ENCODE measurements at places on chromosomes 3 and 15.
A peak's percentile ranks its signal among the peaks of the same experiment; 100 is the strongest.

DNA sequence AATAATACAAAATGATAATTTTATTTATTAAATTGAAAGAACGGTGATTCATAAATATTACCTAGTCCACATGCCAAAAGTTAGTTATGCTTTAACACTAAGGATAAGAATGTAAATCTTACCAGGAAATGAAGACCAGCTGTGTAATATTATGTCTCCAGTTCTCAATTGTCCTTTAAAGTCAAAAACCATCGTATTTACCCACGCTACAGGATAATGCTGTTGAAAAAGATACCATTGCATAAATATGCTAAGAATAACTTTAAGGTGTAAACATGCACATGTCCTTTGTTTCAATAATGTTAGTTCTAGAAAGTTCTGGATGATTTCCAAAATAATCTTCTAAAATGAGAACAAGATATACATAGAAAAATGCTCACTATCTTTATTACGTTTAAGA, 103.5 kb downstream of the FAIM start:
- DNase-seq = no peak

DNA sequence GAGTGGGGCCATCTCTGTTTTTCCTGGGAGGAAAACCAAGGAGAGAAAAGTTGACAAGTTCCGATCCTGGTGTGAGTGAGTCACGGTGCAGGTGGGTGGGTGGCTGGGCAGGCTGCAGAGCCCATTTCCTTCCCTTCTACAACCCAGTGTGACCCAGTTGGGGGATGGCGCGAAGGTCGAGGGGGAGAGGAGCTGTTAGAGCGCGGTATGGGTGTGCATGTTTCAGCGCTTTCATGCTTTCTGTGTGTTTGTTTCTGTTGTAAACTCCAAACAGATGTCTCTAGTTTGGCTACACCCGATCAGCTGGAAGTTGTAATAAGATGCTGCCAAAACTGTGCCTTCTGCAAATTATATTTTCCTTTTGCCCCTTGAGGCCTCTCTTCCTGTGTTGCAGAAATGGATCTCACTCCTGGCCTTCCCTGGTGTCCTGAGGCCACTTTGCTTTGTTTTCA, 3.8 kb downstream of the FAM43A start:
- peak; percentile 43 for DNase-seq

DNA sequence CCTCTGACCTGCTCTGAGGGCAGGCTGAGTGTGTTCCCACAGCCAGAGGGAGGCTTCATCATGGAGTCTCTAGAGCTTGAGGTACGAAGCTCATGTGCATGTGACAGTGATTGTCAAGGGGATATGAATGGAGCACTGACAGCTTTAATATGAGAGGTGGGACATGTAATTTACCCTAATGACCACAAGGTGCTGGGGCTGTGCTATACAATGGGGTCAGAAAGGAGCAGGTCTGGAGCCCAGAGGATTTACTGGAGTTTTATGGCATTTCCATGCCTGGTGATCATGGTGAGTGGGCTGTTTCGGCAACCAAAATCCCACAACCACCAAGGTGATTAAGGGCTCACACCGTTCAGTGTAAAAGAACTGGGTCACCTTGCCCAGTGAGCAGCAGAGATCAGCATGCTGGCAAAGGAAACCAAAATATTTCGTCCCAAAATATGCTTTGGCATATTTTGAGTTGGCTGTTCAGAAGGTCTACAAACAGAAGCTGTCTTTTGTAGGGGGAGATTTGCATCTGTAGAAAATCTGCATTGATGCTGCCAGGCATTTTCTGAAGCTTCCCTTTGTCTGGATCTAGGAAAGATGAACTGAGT, 40.1 kb upstream of the RASGRF1 start:
- DNase-seq = no peak

GRCh38 chr3:47117807-47118364, 46.0 kb downstream of the SETD2 start:
- DNase-seq = no peak

- no peak for DNase-seq
Observed at GRCh38 chr15:101047301-101047781, 128.2 kb downstream of the LRRK1 start.

DNA sequence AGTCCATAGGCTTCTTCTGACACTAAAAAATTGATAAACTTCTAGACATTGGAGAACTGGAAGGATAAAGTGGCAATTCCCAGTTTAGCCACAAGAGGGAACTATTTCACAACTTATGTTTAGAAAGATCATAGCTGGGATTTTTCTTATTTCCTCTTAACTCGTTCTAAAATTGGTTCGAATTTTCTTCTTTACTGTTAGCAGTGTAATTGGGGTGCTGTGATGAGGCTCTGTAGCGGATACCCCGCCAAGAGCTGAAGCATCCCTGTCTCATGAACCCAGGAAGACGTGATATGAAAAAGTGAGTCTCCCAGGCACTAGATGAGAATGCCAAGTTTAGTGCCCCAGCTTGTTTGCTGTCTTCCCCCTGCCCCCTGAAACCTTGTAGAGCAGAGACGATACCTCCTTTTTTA, 85.1 kb downstream of the PDCD6IP start:
- DNase-seq = no peak

GRCh38 chr3:144341471-144341870, 369.8 kb downstream of the DIPK2A start:
- no peak for DNase-seq

DNA sequence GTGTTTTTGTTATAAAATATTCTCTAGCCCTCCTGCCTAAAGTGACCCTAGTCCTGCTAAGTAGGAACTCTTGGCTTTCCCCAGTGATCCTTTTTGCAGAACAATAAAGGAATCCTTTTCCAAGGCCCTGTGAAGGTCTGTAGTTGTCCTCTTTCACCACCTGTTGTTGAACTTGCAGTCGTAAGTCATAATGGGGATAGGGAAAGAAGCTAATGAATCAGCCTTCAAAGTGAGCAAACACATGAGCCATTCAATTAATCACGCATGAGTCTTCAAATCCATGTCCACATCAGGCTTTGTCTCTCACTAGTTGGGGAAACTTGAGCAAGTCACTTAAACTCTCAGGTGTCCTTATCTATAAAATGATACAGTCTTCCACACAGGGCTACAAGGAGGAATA, 27.6 kb downstream of the ZNF860 start:
- no peak for DNase-seq

GRCh38 chr15:67968564-67968963, 85.6 kb upstream of the PIAS1 start:
- DNase-seq = no peak

DNA sequence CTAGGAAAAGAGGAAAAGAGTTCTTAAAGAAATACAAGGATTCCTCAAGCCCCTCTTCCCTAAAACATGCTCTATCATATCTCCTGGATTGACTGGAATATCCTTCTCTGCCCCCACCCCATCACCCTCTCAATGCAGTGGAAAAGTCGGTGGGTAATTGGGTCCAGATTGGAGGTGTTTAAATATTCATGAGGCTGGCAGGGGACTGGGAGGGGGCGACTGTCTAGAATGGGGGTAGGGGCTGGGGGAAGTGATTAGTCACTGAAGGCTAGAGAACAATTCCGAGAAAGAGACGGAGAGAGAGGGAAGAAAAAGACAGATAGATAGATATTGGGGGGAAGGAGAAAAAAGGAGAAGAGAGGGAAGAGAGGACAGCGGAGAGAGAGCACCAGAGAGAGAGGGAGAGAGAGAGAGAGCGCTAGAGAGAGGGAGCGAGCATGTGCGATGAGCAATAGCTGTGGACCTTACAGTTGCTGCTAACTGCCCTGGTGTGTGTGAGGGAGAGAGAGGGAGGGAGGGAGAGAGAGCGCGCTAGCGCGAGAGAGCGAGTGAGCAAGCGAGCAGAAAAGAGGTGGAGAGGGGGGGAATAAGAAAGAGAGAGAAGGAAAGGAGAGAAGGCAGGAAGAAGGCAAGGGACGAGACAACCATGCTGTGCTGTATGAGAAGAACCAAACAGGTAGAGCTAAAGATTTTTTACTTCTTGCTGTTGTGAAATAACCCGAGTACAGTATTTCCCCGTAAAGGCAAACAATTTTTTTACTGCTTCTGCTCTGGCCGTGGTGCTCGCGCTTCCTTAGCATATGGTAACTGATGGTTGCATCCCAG, at the start of gene GAP43:
TSS of gene GAP43 (plus strand) at position 467 of the 825 bp plus-strand sequence. CDS start at position 647, 180 bp downstream.
- no peak for DNase-seq

GRCh38 chr3:58023531-58023930, 15.3 kb downstream of the FLNB start:
- DNase-seq = no peak

DNA sequence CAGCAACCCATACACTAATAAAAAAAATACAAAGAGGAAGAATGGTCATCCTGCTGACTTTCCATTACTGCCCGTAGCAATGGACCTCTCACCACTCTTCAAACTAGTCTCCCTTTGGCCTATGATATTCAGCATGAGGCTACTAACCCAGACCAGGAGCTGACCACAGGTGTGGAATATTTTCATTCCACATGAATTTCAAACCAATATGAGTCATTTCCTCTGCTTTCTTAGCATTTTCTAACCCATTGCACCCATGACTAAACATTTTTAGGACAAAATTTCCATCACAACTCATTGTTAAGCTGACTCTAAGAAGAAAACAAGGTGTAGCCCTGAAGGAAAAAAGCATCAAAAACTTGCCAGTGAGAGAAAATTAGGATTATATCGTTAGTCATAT, 34.0 kb upstream of the ZPLD1 start:
- no peak for DNase-seq

DNA sequence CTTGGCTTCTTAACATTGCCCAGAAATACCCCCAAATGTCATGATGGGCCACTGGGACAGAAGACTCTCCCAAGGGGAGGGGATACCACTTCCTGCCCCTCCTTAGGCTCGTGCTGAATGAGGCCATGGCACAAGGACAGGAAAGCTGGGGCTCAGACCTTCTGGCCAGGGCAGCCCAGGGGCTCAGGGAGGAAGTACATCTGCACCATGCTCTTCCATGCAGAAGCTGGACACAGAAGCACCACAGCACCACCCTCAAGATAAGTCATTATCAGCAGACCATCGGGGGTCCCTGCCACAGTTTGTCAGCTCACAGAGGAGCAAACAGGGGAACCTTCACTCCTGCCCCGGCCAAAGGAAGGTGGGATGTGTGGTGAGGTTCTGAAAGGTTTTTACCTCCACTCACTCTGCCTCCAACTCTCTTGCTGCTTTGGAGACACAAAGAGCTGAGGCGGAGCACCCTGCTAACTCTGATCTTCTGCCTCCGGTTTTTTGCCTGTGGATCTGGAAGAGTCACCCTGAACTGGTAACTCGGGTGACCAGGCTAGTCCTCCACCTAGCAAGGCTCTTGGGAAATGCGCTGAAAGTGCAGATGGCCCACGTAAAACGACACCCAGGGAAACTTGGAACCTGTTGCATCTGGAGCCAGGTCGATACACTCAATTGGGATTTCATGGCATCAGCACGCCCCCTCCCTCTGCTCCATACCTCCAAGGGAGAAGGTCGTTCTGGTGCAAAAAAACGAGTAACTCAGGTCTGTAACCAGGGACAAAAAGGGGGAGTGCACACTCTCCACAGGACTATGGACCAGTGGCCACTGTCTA, 8.3 kb downstream of the BMF start:
- no peak for DNase-seq

- DNase-seq = no peak
Observed at GRCh38 chr15:76204916-76205460, 106.3 kb downstream of the ETFA start.

- DNase-seq = no peak
Observed at GRCh38 chr3:110101361-110101760, 764.0 kb upstream of the DPPA4 start.

GRCh38 chr3:63400246-63400860, 122.2 kb downstream of the SYNPR start:
- no peak for DNase-seq

DNA sequence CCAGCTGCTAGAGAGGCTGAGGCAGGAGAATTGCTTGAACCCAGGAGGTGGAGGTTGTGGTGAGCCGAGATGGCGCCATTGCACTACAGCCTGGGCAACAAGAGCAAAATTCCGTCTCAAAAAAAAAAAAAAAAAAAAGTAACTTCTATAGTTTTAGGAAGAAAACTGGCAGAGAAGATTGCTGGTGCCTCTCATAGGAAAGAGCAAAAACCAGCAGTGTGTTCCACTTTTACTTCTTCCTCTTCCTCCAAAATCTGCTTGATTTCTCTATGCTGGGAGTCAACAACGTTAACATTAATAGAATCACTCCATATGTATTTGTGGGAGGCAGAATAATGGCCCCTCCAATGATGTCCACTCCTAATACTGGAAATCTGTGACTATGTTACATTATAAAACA, 12.5 kb upstream of the NR1D2 start:
- DNase-seq = no peak

Data from CD8-positive, alpha-beta T cell (primary cell).